ENCODE measurements at places on chromosomes 2 and 18.

- no peak for DNase-seq
These were observed 97.5 kb downstream of the SH3YL1 start for GRCh38 chr2:166381-166780.

DNA sequence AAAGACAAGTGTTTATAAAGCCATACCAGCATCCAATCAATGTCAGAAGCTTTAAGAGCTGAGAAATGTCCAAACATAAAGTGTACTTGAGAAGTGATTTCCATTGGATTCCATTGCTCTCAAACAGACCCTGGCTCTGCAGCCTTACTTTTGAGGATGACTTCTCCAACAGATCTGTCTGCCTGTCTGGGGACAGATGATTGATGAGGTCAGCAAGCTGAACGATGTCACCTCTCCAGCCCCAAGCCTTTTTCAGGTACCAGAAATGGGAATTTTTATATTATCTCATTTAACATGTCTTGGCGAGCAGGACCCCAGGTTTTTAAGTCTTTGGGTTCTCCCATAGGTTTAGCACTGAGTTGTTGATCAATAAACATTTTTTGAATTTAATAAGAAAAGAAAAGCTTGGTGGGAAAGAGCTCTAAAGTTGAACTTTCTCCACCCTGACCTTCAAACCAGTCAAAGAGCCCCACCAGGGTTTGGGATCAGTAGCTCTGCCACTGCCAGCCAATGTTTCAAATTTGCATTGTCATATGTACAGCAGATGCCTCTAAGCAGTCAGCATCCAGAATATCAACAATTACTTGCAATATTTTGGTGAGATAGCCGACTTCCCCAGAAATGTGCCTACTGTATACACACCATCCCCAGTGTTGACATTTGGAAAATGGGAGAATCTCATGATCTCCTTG is 22.5 kb downstream of the PTPN18 start:
- DNase-seq, result no peak

DNA sequence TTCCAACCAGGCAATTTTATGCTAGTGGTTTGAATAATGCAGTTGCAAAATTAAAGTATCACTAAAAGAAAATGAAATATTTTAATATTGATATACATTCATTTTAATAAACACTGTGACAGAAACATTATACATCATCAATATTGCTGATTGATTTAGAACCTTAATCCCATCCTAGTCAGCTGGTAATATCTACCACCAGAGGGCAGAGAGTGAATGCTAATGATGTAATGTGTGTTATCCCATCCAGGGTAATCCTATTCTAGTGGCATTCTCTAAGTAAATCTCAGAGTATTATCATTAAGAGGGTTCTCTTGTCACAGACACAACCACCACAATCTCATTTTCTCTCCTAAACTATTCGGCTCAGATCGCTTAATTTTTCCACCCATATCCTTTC is 477.4 kb downstream of the CPS1 start:
- DNase-seq, result peak; percentile 17

GRCh38 chr2:54380670-54381069 is 75.5 kb upstream of the SPTBN1 start:
- DNase-seq, result no peak

DNA sequence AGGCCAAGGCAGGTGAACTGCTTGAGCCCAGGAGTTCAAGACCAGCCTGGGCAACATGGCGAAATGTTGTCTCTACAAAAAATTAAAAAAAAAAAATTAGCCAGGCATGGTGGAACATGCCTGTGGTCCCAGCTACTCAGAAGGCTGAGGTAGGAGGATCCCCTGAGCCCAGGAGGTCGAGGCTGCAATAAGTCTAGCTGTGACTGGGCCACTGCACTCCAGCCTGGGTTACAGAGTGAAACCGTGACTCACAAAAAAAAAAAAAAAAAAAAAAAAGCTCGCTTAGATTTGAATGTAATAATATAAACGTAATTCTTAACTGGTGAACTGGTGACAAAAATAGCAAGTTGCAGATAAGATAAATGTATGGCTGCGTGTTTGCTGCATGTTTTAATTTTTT is 56.5 kb downstream of the TFCP2L1 start:
- no peak for DNase-seq

DNA sequence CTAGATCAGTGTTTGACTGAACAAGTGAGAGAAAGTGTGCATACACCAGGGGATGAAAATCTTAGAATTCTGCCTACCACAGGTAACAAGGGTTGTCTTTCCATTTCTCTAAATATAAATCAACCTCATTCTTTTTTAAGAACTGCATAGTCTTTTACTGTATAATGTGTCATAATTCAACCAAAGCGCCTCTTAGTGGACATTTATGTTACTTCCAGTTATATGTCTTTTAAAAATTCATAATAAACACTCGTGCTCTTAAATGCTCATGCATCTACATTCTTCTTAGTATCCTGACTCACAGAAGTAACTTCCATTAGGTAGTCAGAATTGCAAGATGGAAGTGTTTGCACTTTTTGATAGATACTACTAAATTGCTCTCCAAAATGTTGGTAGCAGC is 76.2 kb downstream of the CHRNA1 start:
- peak; percentile 37 for DNase-seq

DNA sequence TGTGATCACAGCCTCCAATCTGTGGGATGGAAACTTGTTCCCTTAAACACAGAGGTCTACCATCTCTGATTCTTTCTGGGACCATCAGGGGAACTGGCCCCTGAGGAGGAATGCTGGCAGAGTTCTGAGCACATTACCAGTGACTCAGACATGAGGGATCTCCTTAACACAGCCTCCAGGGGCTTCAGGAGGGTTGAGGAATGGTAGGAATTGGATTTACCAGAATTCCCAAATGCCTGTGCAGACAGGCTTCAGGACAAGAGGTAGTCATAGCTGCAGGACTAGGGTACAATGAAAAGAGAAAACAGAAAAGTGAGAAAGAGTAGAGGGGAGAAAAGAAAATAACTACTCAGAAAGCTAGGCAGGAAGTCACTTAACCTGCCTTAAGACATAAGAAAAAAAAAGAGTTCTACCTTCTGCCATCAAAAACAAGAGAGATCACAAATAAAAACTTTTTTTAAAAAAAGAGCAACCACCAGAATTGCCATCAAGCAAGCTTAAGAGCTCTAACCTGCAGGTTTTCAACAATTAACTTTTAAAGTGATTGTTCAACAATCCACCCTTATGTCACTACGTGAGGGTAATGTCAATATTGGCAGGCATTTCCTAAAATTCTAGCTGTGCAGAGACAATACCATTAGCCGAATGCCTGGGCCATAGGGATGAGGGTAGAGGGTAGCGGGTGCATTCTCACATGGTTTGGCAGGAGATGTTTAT is 524.4 kb downstream of the BCL11A start:
- no peak for DNase-seq

DNA sequence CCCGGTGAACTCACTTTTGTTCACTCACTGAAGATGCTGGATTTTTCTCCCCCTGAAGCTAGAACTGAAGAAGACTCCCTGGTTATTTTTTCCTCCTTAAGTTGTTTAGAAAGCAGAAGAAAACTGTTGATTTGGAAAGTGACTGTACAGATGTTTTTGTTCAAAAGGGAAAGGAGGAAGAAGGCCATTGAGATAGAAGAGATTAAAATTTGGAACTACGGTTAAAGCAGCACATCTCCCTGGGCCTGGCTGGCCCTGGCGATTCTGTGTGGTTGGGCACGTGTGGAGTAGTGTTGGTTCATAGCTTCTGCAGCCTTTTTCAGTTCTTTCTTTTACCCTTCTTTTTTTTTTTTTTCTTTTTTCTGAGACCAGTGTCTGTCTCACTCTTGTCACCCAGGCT is 109.2 kb downstream of the MAP4K4 start:
- DNase-seq, result no peak

GRCh38 chr2:233989221-233989858 is 61.2 kb upstream of the SPP2 start:
- no peak for DNase-seq

DNA sequence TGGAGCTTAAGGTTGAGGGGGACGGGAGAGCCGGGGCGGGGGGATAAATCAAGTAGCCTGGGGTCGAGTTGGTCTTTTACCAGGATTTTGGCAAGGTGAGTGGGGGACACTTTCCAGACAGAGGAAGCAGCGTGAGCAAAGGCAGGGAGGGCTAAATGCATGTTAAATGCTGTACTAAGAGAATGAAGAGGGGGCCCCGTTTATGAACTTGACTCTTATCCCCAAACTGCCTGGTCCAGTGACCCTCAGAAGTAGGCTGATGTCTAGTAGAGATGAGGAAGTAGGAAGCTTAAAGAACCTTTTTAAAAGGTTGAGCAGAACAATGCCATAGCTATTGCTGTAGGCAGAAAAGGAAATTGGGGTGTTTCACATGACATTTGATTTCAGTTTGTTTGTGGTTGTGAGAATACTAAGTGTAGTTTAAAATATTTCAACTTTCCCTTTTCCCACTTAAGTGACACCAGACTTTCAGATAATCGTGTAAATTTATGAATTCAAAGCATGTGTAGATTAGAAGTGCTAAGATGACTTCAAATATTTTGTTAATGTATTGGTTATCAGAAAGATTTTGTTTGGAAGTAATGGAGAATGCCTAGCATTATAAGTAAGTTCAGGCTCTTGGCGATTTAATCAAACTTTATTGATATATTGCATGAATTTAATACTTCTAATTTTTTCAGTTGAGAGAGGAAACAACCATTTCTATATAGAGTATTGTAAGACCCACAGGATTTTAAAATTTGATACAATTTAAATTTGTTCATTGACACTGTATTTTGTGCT is 1.8 kb downstream of the REL start:
- peak; percentile 52 for DNase-seq

DNA sequence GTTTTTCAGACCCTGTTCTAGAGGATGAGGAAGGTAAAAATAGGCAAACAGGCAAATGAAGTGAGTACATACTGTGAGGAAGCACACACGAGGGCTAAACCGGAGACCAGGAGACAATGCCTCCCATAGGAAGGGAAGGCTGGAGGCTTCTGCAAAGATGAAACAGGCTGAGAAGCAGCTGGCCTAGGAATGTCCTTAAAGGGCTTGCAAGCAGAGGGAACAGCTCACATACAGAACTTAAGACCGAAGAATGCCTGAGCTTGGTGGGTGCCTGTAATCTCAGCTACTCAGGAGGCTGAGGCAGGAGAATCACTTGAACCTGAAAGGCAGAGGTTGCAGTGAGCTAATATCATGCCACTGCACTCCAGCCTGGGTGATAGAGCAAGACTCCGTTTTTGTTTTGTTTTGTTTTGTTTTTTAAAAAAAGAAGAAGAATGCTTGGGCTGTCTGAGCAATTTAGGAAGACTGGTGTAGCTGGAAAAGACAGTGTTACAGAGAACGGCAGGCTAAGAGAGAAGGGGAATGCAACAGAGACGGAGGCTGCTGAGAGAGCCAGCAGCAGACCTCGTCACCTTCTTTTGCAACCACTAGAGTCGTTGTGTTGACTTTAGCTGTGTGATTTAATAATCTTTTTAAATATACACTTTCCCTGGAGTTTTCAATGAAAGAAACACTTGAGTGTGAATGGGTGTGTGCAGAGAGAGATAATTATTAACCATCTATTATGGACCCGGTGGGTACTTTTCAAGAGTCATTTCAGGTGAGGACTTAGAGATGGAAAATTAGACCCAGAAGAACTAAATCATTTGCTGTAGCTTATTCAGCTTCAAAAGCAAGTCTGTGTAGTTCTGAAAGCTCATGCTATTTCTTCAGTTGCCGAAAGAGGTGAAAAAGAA is 232.8 kb downstream of the GALR1 start:
- no peak for DNase-seq

GRCh38 chr2:36392571-36393255 is 37.1 kb downstream of the CRIM1 start:
- DNase-seq, result no peak

DNA sequence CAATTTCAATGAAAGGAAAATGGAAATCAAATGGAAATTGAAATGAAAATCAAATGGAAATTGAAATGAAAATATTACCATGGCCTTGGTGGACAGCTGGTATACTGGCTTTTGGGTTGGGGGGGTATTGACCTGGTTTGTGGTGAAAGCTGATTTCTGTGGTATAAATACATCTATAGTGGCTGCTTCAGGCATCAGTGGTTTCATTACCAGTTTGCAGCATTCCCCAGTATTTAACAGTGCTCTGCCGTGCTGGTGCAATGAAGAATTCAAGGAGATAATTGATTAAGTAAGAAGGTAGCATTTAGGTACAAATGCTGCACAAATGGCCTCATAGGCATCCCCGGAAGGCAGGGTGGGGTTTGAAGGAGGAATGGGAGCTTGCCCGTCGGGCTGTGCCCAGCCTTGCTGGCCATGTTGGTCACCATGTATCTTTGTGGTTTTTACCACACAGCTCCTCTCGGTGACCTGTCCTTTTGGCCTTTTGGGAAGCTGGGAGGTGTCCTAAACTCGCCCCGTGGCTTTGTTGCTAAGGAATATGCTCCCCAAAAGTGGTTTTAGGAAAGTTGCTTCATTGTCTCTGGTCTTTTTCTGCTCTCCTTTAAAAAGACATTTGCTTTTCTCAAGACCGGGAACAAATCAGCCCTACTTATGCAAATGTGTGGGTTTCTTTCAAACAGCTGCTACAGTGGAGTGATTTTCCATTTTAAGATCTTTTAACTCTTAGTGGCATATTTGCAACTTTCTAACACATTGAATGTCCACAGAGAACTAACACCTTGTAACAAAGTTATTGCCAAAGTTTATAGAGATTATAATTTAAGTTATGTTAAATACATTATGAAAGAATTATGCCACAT is 28.6 kb downstream of the SNTG2 start:
- DNase-seq, result no peak

DNA sequence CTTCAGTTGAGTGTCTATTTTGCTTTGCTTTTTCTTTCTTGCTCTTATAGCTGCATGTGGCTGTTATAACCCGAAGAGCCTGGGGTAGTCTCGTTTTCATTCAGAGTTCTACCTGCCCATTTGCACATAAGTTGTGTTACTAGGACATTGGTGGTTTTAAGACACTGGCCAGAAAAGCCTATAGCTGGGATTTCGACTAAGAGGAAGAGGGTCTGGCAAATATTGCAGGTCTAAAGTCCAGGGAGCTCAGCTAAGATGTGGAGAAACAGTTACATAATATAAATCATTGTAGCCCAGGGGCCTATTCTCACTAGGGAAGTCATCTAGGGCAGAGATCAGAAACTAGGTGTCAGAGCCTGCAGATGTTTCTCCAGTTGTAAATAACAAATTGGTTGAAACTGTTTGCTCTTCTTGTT is 120.8 kb downstream of the BABAM2 start:
- peak; percentile 45 for DNase-seq

All from small intestine (tissue), 16 donors.